ENCODE measurements at places on chromosomes 6 and 20. TPM values are rescaled to one million over a fixed set of nuclear protein-coding genes. Genes with fewer than 3 reads are reported as not detected.

GRCh38 chr6:17115251-17116116, 13.6 kb downstream of the STMND1 start:
- DNase-seq = no peak

DNA sequence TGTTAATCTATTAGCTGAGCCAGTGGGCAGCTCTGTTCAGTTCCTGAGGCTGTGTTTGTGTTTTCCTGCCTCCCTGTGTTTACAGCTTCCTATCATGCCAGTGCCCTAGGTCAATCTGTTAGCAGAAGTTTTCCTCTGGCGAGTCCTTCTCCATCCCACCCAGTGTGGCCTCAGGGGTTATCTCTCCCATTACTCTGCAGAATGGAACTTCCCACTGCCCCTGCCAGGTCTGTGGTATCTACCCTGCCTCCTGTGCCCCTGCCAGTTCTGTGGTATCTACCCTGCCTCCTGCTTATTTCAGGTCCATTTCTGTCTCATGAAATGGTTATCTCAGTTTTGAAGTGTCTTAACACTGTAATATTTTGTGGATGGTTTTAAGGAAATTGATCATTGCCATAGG, 63.1 kb downstream of the SLX4IP start:
- DNase-seq = no peak

- DNase-seq = no peak
Measured at GRCh38 chr6:132907914-132908313, 93.5 kb downstream of the RPS12 start.

The ETV7 gene
- not detected for total RNA-seq

The SLC24A3 gene
- total RNA-seq = not detected

- DNase-seq = no peak
Measured at GRCh38 chr6:124885171-124885570, 77.1 kb upstream of the RNF217 start.

GRCh38 chr6:5524110-5524509, 262.8 kb downstream of the FARS2 start:
- DNase-seq = no peak

The ZC2HC1B gene
- total RNA-seq = not detected

The PLG gene
- total RNA-seq = not detected

- no peak for DNase-seq
Measured at GRCh38 chr6:99013145-99013544, 65.4 kb upstream of the FBXL4 start.

DNA sequence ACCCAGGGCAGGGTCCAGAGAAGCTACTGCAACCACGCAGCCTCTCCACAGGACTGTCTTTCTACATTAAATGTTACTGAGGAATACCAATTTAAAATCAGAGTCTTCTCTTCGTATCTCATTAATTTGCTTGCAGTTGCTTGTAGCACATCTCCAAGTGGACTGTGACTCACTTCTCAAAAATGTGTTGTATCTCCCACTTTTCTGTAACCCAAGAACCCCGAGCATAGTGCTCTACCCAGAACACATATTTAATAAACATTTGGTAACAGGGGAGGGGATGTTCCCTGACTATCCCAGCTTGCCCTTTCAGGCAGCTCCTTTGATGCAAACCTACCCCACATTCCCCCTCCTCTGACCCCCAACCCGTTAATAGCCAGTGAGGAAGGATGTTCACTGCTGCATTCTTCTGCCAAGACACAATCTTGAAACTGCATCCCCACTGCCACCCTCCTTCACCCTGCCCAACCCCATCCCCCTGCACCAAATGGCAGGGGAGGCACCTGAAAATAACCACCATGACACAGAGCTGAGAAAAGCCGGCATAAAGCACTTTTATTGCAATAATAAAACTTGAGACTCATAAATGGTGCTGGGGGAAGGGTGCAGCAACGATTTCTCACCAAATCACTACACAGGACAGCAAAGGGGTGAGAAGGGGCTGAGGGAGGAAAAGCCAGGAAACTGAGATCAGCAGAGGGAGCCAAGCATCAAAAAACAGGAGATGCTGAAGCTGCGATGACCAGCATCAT, 24.2 kb downstream of the FKBP1A start:
- DNase-seq = no peak

- DNase-seq = no peak
Measured at GRCh38 chr20:48776306-48776705, 51.5 kb downstream of the PREX1 start.

DNA sequence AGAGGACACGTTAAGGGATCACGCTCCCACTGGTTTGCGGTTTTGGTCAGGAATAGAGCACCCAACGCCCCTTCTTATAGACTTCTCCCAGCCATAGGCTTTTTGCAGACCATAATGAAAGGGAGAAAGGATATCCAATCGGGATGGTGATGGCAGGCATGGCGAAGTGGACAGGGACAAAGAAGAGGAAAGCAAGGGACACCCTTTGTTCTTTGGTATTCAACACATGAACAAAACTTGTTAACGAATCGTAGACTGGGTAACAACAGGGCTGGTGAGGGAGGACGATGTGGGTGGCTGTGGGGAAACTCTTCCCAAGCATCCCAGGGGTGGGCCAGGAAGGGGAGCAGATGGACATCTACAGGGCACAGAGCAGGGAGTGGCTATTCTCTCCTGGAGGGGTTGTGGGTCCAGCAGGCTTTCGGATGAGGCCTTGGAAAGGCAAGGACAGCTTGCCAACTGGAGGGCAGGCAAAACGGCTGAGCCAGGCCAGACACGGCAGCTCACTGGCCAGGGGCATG, 1.4 kb upstream of the HSP90AB1 start:
- DNase-seq = no peak

DNA sequence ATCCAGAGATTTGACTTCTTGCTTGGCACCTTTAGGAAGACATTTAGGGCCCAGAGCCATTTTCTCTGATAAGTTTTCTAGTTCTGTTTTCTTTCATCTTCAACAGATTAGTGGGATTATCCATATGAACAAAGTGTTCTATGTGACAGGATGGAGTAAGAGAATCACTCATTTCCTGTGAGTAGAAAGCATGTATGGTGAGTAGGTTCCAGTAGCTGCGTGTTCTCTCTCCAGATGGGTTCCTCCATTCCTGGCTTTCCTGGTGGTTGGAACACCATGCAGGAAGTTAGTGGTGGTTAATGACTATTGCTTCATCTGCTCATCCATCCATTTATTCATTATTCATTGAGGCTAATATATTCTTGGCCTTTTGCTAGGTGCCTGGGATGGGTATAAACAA, 54.0 kb downstream of the EFCAB8 start:
- no peak for DNase-seq

All from CD8-positive, alpha-beta T cell (primary cell).